ENCODE measurements at places on chromosomes 6 and 20. TPM values are rescaled to one million over a fixed set of nuclear protein-coding genes. Genes with fewer than 3 reads are reported as not detected.
A peak's percentile ranks its signal among the peaks of the same experiment; 100 is the strongest.

DNA sequence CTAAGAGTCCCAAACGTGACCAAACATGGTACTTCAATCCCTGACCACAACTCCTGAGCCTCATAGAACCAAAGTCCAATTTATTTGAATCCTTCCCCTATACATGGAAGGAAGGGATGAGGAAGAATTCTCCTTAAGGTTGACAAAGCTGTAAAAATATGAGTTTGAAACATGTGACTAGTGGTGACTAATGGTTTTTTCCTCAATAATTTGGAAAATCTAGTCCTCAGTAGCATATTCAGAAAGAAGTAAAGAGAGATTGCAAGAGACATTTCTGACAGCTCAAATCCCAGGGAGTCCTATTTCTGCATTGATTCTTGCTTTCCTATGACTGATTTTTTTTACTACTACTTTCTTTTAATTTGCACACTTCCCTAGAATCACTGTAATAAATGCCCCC lies 443.7 kb downstream of the FRK start:
- no peak for DNase-seq

The FAM83C gene
- polyA plus RNA-seq, result not detected

The C6orf58 gene
- polyA plus RNA-seq, result 0.82 TPM

The SLC35F1 gene
- polyA plus RNA-seq, result 3.1 TPM

The BFSP1 gene
- 3.9 TPM for polyA plus RNA-seq

The TTBK1 gene
- 0.27 TPM for polyA plus RNA-seq

DNA sequence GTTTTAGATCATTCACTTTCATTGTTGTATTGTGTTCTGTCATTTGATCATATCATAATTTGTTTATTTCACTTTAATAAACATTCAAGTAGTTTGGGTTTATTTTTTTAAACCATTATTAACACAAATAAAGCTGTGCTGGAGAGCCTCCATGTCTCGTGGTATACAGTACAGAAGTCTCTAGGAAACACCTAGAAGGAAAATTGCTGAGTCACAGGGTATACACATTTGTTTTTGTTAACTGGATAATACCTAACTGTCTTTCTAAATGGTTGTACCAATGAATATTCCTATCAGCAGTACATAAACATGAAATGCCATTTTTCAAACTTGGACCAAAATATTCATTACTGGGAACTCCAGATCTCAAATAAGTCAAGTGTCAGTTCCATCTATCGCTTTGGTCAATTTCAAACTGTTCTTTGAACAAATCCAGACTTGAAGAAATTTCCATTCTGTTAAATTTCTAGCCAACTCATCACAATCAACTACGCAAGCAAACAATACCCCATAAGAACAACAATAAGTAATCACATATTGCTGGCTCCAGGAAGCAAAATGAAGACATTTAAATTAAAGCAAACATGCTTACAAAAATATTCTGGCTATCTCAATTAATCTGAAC lies 138.1 kb downstream of the ATXN1 start:
- no peak for DNase-seq

DNA sequence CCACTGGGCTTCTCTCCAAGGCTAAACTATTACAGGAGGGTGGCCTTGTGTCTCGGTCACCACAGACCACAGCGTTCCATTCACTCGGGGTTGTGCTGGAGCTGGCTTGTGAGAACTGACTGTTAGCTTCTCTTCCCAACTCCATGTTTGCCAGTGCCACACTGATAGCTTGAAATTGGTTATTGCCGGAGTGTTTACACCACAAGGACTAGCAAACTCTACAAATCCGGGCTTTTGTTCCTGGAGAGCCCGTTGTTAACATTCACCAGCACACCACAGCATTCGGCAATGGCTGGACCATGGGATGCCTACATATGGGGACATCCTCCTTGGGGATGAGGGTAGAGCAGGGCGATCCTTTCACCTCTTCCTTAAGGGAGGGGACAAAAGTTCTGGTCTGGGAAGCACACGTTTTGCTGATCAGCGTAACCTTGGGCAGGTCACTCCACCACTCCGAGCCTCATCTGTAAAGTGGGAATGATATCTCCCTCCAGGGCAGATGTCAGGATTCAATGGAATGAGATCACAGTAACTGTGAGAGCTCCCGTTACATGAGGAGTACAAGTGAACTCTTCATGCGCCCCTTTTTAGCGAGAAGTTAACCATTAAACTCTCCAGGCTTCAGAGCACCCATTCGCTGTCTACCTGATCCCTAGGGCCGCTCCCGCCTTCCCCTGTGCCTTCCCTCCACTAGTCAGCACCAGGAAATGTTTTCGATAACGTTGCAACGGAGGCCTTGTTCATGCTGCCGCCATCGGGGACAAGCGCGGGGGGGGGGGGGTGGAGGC lies 41.7 kb upstream of the TTPAL start:
- no peak for DNase-seq

- DNase-seq, result peak; percentile 40
Observed at GRCh38 chr6:12751694-12752325, 35.2 kb downstream of the PHACTR1 start.

DNA sequence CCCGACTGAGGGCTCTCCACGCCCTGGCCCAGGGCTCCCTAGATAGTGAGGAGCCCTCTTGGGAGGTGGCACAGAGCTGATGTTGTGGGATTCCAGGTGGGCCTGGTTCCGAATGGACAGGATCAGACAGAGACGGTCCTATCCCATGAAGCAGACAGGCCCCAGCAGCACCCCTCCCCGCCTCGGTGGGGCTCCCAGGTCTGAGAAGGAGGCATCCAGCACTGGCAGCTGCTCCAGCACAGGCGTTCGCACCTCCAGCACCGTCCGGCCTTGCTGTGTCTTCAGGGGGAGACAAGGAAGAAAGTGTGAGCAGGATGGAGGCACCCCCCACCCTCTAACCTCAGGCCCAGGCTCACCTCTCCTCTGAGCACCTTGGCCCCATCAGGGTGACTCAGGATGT lies 28.7 kb downstream of the COL11A2 start:
- no peak for DNase-seq

- DNase-seq, result no peak
Observed at GRCh38 chr20:41027872-41028358, 707 bp upstream of the TOP1 start.

GRCh38 chr6:108562503-108562993 lies 1.8 kb downstream of the FOXO3 start:
- no peak for DNase-seq

The PLCB4 gene
- polyA plus RNA-seq, result 15.7 TPM

DNA sequence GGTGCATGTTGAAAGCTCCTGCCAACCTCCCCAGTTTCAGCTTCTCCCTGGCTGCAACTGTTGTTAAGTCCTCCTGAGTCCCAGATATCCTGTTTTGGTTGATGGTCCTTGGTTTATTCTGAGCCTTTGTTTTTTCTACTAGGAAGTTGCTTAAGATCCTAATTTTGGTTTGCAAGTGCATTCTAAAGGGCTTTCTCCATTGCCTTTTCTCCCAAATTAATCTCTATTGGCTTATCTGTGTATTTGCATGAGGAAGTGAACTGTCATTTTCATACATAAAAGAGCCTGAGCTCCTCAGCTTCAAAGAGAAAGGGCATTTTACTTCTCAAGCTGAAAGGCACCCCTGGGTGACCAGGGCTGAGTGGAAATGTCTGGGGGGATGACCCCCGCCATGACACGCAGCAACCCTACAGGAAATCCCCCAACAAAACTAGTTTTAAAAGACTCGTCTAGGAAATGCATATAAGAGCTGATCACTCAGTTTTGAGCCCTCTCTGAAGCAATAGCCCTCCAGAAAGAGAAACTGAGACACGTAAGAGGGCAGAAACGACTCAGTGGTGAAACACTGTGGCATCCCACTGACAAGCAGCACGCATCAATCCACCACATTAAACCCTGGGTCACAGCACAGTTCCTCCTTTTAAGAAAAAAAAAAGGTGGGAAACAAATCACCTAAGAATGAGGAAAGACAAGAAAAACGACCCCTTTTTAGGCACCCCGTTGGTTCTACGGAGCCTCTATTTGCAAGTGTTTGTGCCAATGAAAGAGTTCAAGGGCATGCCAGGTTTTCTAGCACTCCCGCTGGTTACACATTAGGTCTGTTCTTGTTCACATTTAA lies 140.9 kb downstream of the THBS2 start:
- no peak for DNase-seq

DNA sequence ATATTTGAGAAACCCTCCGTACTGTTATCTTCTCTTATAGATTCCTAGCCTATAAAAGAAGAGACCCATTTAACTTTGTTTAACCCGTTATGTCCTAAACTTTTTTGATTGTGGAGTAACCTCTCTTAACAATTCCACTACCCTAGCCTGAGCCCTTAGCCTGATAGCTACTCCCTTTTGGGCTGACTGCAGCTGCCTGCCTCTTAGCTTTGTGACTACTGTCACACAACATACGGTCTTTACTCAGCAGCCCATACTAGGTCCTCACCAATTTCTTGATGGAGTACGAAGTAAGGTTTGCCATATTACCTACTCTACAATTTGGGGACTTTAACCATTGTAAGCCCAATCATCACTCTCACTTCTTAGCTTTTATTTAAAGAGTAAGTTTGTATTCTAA lies 72.7 kb downstream of the QRSL1 start:
- no peak for DNase-seq

The LCA5 gene
- polyA plus RNA-seq, result 11.0 TPM

- no peak for DNase-seq
Observed at GRCh38 chr6:132490024-132490423, 22.9 kb downstream of the STX7 start.

- no peak for DNase-seq
Observed at GRCh38 chr20:3751675-3752385, 15.7 kb downstream of the ADISSP start.

The RNF144B gene
- polyA plus RNA-seq, result 18.9 TPM

The MLN gene
- 1.4 TPM for polyA plus RNA-seq

DNA sequence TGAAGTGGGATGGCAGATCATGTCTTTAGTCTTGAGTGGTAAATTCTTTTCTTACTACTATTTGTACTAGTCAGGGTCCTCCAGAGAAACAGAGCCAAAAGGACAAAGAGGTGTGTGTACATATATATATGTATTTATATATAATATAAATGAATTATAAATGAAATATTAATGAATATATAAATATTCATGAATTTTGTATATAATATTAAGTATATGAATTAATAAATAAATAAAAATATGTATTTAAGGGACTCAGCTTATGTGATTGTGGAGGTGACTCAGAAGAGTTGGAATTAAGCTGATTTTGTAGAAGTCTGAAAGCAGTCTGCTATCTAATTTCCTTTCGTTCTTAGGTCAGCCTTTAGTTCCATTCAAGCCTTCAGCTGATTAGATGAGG lies 265.3 kb upstream of the MMS22L start:
- DNase-seq, result no peak

DNA sequence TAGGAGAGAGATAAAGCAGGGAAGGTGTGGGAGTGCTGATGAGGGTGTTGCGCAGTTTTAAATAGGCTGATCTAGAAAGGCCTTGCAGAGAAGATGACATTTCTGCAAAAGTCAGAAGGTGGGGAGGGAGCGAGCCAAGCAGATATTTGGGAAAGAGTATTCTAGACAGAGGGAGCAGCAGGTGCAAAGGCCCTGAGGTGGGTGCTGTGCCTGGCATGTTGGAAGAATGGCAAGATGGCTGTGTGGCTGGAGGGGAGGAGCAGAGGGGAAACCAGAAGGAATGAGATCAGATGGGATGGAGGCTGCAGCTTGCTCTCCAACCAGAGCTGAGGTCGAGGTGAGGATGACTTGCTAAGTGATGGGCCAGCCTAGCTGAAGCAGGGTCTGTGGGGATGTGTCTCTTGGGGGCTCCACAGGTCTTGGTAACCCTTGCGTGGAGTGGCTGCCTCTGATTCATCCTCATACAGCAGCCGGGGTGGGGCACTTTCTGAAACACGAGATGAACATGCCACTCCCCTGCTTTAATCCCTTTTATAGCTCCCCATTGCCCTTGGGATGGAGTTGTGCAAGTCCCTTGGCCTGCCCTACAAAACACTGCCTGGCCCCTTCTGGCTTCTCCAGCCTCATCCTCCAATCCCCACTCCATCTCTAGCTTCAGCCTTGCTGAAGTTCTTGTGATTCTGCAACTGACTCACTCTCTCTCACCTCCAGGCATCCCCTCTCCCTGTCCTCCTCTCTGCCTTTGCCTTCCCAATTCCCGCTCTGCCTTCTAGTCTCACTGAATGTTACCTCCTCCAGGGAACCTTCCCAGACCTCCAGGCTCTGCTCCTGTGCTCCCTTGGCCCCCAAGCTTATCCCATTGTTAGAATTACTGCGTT lies 94.1 kb downstream of the CDH22 start:
- no peak for DNase-seq
